Stimulated activated CD4-positive, alpha-beta T cell treated with anti-CD3 and anti-CD28 coated beads, TNF-alpha, amount 100 ng/mL, for 24 hours (primary cell): ENCODE measurements at places on chromosomes 13 and 19.
A peak's percentile ranks its signal among the peaks of the same experiment; 100 is the strongest.

DNA sequence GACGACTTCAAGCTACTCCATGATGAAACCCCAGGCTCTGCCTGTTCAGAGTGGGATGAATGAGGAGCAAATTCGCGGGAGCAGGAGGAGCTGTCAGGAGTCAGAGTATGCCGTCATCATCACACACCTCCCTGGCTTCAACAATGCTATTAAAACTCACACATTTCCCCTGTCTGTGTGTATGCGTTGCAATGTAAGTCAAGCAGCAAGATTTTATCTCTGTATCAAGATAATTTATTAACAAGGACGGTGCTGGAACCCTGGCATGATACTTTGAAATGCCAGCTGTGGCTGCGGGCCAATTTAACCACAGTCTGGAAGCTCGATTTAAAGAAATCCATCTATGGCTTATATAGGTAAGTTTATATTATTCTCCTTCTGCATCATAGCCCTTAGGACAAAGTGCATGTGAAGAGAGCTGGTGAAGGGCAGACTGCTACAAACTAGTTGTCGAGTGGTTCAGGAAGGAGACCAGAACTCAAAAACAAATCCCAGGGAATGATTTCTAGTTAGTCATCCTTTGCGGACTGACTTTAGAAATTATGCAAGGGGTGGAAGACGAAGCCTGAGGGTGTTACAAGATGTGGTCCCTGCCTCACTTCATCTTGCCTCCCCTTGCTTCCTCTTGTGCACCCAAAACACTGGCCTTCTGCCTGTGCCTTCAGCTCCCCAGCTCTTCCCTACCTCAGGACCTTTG, 486.5 kb downstream of the COG6 start:
- no peak for DNase-seq

DNA sequence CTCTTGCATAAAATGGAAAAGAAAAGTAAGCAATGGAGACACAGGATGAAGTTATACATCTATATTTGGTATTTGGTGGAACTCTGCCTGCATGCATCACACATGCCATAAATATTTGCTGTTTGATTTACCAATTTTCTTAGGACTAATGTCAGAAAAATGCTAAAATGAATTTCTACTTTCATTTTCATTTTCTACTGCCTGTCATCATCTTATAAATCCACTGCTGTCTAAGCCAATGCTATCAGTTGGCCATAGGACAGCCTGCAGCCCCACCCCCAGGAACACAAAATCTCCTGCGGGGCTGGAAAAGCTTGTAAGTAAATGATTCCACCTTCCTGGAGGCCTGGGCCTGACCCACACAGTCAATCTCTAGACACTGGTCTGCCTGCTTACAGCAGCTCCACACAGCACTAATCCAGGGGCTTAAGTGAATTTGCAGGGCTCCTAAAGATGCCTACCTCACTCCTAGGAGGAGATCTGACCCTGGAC, 122.0 kb downstream of the ENOX1 start:
- no peak for DNase-seq

- no peak for DNase-seq
Observed at GRCh38 chr19:21492947-21493906, 12.2 kb upstream of the ZNF429 start.

GRCh38 chr13:26503826-26504594, 53.5 kb upstream of the WASF3 start:
- peak; percentile 3 for DNase-seq

- DNase-seq: no peak
Observed at GRCh38 chr19:54952591-54953344, 5.4 kb upstream of the NLRP7 start.

DNA sequence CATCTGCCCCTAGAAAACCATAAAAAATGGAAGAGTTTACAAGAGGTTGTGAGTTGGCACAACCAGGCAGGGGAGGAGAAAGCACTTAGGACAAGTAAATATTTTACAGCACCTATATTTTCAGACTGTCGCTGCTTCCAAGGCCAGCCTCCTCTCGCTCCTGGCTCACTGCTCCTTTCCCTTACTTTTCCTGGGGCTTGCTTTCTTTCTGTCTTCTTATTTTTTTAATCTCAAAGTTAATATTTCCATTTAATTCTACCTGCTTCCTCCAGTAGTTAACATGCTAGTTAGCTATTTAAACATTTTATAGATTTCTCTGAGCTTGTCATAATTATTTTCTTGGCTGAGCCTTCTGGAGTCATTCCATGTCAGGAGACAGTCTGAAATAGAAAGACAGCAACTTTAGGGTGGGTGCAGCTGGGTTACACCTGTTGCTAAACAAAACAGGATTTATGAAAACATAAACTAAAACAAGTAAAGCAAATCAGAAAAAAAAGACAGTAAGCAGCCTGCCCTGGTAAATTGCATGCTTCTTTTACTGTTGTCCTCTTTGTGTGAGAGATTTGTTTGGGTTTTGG, 330.1 kb downstream of the DLEU7 start:
- no peak for DNase-seq

GRCh38 chr13:98450026-98450425, 126.9 kb downstream of the STK24 start:
- no peak for DNase-seq

- no peak for DNase-seq
Observed at GRCh38 chr13:95298971-95299621, 2.2 kb downstream of the ABCC4 start.
